Fibroblast of skin of right biceps (primary cell): ENCODE measurements at places on chromosomes 6 and 20.

- peak; percentile 75 for DNase-seq
These were observed 182.5 kb downstream of the CDC5L start for GRCh38 chr6:44569931-44570385.

GRCh38 chr20:38812182-38812581 is 6.7 kb downstream of the PPP1R16B start:
- DNase-seq = no peak

- no peak for DNase-seq
These were observed 64.9 kb downstream of the RNF182 start for GRCh38 chr6:13989496-13990144.

GRCh38 chr6:128821116-128821515 is 61.8 kb upstream of the LAMA2 start:
- DNase-seq = no peak

DNA sequence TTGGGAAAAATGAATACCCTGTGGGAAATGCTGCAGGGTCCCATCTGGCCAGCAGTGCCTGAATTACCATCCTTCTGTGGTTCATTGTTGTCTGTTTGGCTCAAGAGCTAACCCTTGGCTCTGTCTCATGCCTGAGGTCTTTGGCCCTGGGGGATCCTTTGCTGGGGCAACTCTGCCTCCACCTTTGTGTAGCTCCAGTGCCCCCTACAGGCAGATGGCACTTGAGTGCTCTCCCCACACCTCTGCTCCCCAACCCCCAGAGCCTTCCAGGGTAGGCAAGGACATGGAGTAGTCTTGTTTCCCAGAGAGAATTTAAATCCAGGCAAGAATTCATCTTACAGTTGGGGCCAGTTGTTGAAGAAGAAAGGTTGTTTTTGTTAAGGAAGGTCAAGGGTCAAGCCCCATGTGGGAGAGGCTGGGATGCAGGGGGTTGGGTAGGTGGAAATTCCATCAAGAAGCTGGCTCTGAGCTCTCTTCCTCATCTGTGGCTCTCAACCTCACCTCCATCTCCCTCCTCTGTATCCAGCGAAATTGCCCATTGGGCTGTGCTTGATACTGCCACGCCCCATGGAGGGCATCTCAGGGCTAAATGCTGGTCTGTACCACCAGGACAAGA is 44.2 kb downstream of the ZNF831 start:
- DNase-seq = no peak

DNA sequence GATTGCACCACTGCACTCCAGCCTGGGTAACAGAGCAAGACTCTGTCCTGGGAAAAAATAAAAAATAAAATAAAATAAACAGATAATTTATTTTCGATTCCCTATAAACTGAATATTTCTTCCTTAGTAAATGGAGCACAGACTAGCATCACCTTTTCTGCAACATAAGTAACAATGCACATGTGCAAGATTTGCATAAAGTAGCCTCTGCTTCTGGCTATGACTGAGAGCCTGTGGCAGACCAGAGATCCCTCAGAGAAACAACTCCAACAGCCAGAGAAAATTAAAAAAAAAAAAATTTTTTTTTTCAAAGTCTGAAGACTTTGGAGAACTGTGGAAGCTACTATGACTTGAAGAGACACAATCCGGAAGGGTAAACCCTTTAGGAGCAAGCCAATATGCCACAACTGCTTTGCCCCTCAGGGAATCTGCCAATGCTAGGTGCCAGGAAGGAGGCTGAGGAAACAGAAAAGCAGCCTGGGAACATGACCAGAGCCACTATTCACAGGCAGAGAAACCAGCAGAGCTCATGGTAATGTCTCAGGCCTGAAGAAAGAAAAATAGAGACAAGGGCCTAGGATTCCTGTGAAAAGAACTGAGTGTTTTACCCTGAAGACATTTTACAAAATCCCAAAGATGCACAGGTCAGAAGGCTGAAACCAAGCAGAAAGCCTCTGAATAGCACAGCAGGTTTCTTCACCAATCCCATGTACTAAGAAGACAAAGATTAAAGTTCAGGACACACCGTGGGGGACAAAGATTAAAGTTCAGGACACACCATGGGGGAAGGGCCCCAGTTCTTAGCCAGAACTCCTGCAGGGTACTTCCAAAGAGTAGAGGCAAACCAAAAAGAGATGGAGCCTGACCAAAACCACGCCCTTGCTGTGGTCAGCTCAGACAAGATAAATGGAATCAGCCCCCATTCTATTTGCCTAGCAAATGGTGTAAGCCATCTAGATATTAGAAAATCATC is 25.8 kb downstream of the B4GALT5 start:
- DNase-seq = no peak

GRCh38 chr6:31577579-31577966 is 2.2 kb downstream of the TNF start:
- no peak for DNase-seq

DNA sequence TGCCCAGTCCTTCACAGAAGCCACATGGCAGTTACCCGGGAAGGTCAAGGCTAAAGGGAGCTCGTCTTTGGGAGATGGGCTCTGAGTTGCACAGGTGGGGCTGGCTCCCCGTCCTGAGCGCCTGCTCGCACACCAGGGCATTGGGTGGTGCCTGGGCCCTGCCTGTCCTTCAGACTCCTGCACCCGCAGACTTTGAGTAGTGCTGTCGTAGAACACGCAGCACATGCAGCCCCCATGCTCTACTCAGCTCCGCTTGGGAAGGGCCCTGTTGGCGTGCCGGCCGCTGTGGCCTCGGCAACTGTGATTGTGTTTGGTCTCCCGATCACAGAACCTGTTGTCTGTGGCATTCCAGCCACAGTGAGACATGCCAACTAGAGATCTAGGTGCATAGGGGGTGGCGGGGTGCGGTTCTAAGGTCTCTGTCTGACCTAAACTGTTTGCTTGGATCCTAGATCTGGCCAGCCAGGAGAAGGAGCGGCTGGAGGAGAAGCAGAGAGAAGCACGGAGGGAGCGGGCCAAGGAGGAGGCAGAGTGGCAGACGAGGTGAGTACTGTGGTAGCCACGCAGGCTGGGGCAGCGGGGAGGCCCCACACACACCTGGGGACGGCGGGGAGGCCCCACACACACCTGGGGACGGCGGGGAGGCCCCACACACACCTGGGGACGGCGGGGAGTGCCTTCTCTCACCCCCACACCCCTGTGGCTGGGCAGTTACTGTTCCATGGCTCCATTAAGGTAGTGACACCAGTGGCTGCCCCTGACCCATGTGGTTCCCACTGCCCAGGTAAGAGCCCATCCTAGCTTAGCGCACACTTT is 11.3 kb upstream of the ADRM1 start:
- DNase-seq = no peak

- peak; percentile 46 for DNase-seq
These were observed 17.6 kb downstream of the PLAGL2 start for GRCh38 chr20:32189691-32190615.

DNA sequence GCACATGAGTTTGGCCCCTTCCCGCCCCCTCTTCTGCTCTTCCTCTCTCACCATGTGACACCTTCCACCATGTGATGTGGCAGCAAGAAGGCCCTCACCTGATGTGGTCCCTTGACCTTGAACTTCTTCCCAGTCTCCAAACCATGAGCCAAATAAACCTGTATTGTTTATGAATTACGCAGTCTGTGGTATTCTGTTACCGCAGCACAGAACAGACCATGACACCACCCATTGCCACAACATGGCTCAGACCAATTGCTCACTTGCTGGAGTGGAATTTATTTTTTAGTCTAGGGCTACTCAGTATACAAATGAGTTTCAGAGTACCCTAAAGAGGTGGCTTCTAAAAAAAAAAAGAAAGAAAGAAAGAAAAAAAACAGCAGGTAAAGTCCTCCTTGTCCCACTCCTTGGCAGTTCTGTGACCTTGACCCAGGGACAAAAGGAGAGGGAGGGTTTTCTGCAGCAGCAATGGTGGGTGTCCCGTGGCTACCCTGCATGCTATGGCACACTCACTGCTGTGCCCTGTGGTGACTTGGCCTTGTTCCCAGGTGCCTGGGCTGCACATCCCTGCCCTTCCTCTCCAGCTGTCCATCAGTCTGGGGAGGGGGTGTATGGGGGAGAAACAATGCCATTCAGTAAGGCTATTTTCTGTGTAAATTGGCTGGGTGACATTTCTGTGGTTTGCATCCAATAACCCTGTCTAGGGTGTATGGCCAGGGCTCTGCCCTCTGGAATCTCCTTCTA is 5.4 kb upstream of the VSX1 start:
- DNase-seq = no peak

DNA sequence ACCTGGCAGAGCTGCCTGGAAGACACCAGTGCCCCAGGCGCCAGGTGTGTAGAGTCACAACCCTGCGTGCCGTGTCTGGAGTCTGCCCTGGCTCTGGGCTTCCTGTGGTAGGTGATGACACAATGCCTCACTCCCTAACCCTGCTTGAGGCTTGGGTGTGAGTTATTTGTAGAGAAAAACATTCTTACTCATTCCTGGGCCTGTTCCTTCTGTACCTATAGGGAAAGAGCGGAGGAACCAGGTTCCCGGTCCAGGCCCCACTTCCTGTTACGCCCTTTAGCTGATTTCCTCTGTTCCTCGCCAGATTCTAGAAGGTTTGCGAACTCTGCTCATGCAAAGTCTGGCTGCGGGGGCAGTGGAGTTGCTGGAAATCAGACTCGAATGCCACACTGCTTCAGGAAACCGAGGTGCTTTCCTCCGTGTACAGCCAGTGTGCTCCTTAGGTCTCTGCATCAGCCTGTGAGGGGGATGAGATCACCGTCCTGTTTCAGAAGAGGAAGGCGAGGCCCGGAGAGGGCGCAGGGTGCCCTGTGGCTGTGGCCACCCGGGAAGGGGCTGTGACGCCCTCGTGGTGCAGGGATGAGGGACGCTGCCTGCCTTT is 67.1 kb upstream of the DUSP22 start:
- no peak for DNase-seq

GRCh38 chr20:57785720-57786119 is 75.9 kb upstream of the PMEPA1 start:
- no peak for DNase-seq

GRCh38 chr6:166546653-166547052 is 39.8 kb downstream of the RAMACL start:
- no peak for DNase-seq

- no peak for DNase-seq
These were observed 38.9 kb downstream of the EYS start for GRCh38 chr6:65667916-65668656.

DNA sequence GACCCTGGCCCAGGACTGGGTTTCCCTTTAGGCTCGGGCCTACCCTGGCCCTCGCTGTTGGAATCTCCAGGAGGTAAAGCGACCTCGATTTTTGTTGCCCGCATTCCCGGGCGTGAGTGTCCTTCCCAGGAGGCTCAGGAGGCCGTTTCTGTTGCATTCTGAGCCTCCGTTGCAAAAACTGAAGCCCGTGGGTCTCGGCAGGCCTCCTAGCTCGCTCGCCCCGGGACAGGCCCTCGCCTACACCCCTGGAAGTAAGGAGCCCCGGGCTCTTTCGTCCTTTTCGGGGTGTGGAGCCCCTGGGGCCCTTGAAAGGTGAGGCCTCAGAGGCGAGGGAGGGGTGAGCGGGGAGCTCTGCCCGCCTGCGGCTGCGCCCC is 2.3 kb downstream of the NR2E1 start:
- no peak for DNase-seq

- DNase-seq = no peak
These were observed 219.0 kb downstream of the CDC5L start for GRCh38 chr6:44606504-44606903.

- peak; percentile 67 for DNase-seq
These were observed 46.3 kb upstream of the NHSL1 start for GRCh38 chr6:138545621-138545980.

- no peak for DNase-seq
These were observed 39.5 kb upstream of the KIF16B start for GRCh38 chr20:16612706-16613105.

- peak; percentile 95 for DNase-seq
These were observed 208.8 kb downstream of the ARHGAP18 start for GRCh38 chr6:129500958-129501739.

GRCh38 chr6:39934131-39934757 is at the start of gene MOCS1:
MOCS1 (minus strand) TSS chr6:39934462; CDS start chr6:39934417, 45 bp downstream.
- peak; percentile 59 for DNase-seq

DNA sequence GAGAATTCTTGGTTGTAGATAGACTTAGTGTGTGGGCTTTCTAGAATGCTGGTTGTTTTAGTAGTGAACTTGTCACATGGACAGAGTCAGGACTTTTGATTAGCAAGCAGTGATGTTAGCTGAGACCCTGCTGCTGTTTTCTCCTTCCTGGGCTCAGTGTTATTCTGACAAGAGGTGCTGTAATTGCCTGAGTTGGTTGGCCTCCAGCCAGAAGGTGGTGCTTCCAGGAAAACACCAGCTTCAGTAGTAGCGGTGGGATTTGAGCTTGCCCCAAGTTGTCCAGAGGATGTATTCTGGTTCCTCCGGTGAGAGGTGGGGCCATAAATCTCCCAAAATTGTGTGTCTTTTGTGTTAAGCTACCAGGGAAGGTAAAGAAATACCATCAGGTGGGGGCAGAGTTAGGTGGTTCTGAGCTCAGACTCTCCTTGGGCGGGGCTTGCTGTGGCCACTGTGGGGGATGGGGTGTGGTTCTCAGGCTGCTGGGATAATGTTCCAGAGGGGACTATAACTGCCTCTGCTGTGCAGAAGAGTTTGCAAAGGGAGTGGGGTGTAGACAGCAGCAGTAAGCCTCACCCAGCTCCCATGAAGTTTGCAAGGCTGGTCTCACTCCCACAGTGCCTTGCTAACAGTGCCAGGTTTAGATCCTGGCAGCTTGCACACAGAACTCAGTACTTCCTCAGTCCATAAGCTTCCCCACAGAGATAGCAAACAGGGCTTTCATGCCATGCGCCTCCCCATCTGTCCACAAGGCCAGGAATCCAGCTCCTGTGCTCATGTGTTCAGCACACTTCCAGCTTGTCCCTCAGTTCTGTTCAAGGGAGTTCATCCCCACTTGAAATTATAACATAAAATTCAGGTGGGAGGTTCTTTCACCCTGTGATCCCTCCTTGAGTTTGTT is 278.4 kb upstream of the PTCHD4 start:
- no peak for DNase-seq

DNA sequence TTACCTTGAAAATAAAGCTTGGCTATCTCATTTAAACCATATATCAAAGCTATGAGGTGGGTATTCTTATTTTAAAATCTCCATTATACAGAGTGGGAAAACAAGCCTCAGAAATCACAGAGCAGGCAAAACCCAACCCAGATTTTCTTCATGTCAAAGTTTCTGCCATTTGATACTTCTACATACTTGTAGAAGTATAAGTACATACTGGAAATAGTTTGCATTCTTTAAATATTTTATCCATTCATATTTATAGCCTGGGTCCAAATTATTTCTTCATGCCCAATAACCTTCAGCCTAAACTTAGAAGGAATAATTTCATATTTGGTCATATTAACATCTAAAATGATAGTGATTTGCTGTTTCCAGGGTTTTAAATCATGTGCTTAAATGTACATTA is 61.8 kb downstream of the MLIP start:
- peak; percentile 52 for DNase-seq

- no peak for DNase-seq
These were observed 9.2 kb upstream of the EFHC1 start for GRCh38 chr6:52410979-52411378.

DNA sequence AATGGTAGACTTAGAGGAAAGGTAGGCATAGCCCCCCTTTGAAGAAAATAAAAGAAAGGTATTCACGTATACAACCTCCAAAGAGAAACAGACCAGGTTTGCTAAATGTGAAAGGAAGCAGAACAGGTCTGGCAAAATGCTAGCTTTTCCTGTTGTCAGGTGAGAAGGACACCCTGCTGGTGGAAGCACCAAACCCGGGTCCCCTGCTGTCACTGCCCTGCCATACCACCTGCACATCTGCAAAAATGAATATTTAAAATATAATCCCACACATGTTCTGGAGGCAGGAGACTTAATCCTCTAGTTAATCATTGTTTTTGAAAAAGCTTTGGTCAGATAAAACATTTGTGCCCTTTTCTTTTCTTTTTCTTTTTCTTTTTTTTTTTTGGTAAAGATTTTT is 48.9 kb upstream of the OLIG3 start:
- DNase-seq = no peak

- peak; percentile 47 for DNase-seq
These were observed 989 bp downstream of the FITM2 start for GRCh38 chr20:44309763-44310663.
